ENCODE measurements at places on chromosomes 13 and 19.

DNA sequence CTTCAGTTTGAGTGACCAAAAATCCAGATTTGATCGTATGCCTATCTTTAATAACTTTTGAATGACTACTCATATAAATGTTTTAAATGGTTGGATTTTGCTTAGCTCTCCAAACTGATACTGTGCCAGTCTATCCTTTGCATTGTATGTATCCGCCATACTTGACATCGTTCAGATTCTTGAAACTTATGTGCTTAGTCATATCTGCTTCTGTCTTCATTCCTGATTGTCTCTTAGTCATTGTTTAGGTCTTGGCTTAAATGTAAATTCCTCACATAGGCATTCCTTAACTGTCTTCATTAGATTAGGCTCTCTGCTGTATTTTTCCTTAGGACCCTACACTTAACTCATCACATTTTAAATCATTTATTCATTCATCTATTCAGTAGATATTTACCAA lies 126.0 kb downstream of the PCCA start:
- DNase-seq, result no peak

DNA sequence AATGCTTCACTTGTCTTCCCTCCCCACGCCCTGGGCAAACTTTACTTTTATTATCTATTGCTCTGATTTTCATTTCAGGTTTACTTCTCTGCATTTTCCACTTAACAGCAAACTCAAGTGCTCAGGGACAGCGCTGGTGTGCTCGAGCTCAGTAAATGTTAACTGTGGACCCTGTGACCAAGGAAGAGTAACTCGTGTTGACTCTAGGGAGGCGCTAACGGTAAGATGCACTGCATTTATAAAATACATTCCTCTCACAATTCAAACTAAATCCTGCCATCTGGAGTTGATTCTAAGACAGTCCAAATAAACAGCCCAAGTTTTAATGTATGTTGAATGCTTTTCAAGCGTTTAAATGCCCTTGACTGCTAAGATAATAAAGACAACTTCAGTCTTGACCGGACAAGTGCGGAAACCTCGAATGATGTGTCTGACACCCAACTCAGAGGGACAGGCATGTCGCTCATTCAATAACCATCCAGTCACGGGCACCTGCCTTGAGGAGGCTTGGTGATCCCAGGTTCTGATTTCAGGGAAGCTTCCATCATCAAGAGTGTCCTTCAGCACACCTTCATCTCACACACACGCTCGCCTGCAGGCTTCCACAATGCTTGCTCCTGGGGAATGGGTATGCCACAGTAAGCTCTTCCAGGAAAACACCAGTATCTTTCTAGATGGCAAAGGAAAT lies 93.2 kb downstream of the STK24 start:
- no peak for DNase-seq

- DNase-seq, result no peak
Observed at GRCh38 chr13:67156723-67157060, 73.4 kb downstream of the PCDH9 start.

DNA sequence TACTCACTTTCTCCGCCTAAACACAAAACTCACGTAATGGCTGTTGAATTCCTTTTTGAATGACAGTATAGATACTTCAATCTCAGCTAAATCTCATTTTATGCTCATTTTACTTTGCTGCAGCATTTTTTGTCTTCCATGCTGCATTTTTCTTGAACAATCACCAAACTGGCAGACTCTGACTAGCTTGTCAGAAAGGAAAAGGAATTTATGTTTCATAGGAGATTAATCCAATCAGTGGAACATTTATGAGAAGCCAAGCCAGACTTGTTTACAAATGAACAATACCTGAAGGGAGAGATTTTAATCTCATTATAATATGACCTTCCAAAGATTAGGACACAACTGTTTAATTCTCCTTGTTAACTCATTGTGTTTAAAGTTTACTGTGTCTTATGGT lies 1044.3 kb downstream of the DIAPH3 start:
- DNase-seq, result no peak

GRCh38 chr19:8724276-8724675 lies 2.8 kb downstream of the OR2Z1 start:
- no peak for DNase-seq
